ENCODE measurements at places on chromosomes 5 and 9.

DNA sequence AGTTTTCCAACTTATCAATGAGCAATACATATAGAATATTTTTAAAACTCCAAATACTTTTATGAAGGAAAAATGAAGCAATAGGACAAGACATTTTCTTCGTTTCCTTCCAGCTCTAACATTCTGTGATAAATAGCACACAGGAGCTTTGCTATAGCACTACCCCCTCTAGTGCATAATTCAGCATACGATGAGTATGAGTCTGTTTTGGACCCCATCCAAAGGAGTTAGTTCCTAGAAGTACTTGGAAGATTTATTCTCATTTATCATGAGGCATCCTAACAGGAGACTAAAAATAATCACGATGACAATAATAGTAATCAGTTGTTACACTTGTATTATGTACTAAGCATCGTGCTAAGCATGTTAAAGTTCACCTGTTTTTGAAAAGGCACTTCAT, 1061.3 kb upstream of the DMAC1 start:
- no peak for DNase-seq

DNA sequence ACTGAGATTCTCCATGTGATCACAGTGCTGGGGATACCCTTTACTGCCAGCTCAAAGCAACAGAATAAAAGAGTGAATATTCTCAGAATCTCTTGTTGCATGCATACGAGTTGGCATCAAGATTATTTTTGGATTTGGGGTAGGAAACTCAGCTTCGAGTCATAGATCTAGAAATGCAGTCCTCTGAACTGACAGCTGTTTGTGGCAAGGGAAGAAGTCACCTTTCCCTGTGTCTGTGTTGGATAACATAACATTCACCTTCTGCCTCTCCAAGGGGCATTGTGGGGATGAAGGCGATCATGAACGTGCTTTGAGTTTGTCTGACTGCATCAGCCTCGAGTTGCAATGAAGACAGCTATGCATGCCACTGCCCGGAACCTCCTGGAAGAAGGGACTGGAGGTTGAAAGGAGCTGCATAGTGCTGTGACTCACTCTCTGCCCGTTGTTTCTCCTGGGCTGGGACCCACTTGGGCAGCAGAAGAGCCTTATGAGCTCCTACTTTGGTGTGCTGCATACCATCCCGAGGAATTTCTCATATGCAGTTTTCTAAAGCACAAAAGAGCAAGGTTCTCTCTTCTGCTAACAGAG, 231.7 kb downstream of the ARHGAP26 start:
- DNase-seq, result peak; percentile 39

GRCh38 chr5:157038568-157039187, 20.2 kb downstream of the HAVCR1 start:
- no peak for DNase-seq

GRCh38 chr5:39249564-39250274, 30.4 kb upstream of the FYB1 start:
- DNase-seq, result no peak

DNA sequence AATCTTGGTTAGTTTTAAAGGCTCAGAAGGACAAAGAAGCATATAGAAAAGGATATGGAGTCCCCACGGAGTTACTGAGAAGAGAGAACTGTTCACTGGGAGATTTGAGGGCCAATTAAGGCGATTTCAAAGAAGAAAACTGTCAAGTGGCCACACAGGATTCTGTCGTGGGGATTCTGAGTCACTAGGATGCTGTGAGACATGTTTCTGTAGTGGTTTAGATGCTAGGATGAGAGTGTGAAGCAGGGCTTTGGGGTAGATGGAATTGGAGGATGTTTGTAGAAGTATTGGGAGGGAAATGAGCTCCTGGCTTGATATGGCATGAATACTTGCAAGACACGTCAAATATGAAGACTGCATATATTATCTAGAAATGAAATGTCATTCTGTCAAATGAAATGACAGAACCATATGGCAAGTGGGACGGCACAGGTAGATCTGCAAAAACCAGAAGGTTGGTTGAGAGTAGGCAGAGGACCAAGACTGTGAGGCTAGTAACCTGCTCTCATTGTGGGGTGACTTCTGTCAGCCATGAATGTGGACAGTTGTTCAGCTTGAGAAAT, 136.3 kb upstream of the SPRY4 start:
- DNase-seq, result no peak

- DNase-seq, result no peak
Observed at GRCh38 chr5:17952231-17952630, 318.0 kb downstream of the TAF11L14 start.

- peak; percentile 26 for DNase-seq
Observed at GRCh38 chr9:107280543-107280942, 2.5 kb upstream of the RAD23B start.

GRCh38 chr9:80448996-80449395, 877.2 kb downstream of the TLE4 start:
- DNase-seq, result no peak

- no peak for DNase-seq
Observed at GRCh38 chr5:115100319-115100955, 69.3 kb downstream of the TRIM36 start.

DNA sequence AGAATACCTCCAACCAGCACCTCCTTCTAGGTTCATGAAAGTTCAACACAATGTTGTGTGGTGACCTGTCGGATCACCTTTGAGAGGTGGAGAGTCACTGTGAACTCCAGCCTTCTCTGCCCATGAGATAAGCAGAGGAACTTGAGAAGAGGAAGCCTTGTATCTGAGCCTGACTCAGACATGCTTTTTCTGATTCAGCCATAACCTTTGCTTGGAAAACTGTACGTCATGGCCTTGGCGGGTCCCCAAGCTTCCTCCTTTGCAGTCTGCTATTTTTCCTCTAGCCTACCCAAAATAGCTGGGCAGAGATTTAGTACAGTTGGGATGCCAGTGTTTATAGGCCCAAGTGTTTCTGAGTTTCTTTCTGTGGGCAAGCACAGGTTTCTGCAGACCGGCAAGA, 274.7 kb downstream of the CETN3 start:
- DNase-seq, result no peak

DNA sequence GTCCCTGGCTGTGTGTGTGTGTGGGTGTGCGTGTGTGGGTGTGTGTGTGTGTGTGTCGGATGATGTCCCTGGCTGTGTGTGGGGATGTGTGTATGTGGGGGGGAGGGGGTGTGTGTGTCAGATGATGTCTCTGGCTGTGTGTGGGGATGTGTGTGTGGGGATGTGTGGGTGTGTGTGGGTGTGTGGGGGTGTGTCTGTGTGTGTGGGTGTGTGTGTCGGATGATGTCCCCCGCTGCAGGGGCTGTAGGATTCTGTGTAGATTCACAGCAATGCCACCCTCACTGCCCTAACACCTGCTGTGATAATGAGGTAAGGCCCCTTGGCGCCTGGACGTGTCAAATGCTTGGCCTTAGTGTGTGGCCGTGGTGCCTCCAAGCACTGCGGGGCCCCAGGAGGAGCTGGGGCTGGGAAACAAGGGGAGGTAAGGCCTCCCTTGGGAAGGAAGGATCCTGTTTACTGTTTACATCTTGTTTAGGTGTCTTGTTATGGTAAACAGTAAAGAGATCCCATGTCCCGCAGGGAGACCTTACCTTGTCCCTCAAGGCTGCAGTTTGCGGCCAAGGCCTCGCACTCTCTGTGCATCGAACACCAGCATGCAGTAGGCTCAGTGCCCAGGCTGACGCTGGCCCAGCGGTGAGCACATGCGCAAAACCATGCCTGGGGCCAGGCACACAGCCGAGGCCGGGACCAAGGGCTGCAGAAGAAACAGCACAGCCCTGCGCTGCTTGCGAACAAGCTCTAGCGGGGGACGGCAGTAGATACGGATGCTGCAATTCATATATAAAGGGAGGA, 24.1 kb downstream of the AHRR start:
- DNase-seq, result peak; percentile 46

- no peak for DNase-seq
Observed at GRCh38 chr9:27722866-27723265, 149.6 kb upstream of the C9orf72 start.

- DNase-seq, result peak; percentile 93
Observed at GRCh38 chr5:170623576-170624181, 119.9 kb downstream of the KCNIP1 start.

DNA sequence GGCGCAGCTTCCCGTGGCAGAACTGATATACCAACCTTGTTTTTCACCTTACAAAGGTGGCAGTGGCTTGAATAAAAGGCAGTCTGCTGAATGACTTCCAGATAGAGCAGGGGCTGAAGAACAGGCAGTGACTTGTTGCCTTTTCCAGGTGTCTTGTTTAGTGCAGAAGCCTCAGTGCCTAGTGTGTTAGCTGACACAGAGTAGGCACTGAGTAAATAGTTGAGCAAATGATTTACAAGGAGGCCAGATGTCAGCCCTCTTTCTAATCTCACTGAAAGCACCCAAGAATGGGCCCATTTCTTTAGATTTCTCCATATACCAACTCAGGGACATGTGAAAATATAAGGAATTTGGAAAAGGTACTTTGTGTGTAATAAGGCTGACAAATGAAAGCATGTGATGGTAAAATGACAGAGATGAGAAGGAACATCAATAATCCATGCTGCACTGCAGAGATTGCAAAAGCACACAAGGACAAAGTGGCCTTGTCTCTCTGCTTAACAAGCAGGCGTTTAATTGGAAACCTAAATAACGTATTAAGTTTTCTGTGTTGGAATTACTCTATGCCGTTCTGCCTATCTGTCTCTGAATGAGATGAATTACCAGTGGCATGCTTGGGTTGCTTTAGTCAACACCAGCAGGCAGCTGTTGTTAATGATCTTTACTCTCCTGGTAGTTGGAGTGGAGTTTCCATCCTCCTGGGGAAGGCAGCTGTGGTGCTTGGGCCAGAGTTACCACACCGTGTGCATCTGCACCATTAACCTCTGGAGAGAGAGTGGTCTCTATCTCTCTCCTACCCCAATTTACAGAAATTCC, 360.1 kb upstream of the C9orf72 start:
- DNase-seq, result no peak

- DNase-seq, result no peak
Observed at GRCh38 chr9:125749951-125750626, 2.9 kb downstream of the PBX3 start.

DNA sequence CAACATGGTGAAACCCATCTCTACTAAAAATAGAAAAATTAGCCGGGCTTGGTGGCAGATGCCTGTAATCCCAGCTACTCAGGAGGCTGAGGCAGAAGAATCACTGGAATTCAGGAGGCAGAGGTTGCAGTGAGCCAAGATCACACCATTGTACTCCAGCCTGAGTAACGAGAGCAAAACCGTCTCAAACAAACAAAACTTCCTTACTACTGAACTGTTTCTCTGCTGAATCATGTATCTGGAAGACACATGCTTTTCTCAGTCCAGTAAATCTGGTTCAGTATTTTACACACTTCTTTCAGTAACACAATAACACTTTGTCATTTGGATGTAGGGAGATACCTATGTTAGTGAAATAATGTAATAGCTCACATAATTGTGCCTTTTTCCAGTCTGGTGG, 7.9 kb downstream of the TRMT10B start:
- DNase-seq, result no peak

GRCh38 chr5:170302653-170303501, 5.3 kb upstream of the LCP2 start:
- no peak for DNase-seq

DNA sequence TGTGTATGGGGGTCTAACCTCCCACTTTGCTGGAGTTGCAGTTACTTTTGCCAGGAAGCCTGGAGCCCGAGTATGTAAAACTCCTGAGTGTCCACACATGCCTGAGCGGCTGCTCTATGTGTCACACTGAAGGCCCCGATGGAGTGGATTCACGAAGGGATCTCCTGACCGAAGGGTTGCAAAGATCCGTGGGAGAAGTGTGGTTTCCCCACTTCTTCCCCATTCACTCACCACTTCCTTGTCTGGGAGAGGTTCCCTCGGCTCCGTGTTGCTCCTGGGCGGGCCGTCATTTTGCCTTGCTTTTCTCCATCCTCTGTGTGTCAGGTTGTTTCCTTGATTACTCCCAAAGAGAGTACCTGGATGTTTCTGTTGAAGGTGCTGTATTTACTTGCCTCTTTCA, 16.2 kb upstream of the IL3 start:
- no peak for DNase-seq

- no peak for DNase-seq
Observed at GRCh38 chr9:14442956-14443355, 129.0 kb upstream of the NFIB start.

GRCh38 chr5:98810206-98810605, 36.7 kb downstream of the RGMB start:
- DNase-seq, result no peak

DNA sequence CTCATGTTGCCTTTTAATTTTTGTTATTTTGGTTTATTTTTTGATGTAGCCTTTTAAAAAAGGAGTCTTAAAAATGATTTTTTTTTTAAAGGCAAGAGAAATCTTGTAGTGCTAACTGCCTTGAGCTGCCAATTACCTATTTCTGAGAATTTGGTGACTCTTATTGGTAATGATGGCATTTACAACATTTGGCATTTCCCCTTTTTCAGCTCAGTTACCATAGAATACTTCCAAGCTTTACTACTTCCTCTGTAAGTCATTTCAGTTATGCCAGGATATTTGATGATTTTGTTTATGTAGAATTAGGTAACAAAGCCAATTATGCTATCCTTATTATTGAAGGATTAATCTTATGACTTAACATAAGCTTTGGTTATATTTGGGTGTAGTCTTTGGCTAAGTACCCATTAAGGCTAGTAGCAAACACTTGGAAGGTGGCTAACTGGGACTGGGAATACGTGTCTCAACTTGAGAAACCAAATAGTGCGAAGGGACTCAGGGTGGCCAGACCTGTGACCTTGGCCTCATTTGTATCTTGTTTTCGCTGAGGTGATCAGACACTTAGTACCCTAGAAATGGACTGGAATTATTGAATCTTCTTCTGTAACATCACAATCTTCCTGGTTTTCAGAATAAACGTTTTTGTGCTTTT, 27.7 kb downstream of the CDC37L1 start:
- no peak for DNase-seq

GRCh38 chr5:25119650-25120049, 474.9 kb upstream of the CDH10 start:
- peak; percentile 63 for DNase-seq

DNA sequence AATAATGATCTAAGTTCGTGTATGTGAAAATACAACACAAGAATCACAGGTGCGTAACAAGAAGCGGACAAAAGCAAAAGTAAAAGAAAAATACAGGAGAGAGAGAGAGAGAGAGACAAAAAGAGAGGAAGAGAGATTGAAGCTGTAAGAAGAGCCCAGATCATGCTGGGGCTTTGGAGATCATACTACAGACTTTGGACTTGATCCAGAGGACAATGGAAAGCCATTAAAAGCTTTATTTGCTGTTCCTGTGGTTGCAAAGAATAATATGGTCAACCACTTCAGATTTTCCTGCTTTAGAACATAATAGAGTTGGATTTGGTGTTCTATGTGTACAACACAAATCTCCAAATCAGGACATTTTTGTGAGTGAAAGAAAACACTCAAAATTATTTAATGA, 561.4 kb downstream of the CAAP1 start:
- DNase-seq, result no peak

Measured in GM23338 (cell line).